ENCODE measurements at places on chromosomes 7 and 10.
A peak's percentile ranks its signal among the peaks of the same experiment; 100 is the strongest.

GRCh38 chr10:48451969-48452878, 145.7 kb downstream of the MAPK8 start:
- DNase-seq, result no peak

- no peak for DNase-seq
Observed at GRCh38 chr10:22263106-22263505, 45.3 kb upstream of the EBLN1 start.

DNA sequence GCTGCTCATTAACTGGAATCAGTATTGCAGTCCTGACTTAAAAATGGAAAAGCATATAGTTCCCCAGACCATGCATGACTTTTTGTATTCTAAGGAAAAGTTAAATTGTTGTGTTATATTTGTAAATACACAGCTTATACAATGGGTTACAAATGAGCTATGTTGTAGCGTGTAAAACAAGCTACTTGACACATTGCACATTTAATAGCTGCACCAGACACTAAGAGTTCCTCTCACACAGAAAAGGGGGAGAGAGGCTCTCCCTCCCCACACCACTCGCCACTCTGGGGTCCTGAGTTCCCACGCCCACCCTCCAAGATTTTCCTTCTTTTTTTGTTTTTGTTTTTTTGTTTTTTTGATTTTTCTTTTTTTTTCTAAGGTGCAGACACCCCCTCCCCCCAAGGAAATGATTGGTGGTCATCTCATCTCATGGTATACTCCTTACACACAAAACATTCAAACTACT, 6.3 kb downstream of the KLF6 start:
- DNase-seq, result no peak

GRCh38 chr10:110474017-110474416, 23.7 kb upstream of the DUSP5 start:
- no peak for DNase-seq

DNA sequence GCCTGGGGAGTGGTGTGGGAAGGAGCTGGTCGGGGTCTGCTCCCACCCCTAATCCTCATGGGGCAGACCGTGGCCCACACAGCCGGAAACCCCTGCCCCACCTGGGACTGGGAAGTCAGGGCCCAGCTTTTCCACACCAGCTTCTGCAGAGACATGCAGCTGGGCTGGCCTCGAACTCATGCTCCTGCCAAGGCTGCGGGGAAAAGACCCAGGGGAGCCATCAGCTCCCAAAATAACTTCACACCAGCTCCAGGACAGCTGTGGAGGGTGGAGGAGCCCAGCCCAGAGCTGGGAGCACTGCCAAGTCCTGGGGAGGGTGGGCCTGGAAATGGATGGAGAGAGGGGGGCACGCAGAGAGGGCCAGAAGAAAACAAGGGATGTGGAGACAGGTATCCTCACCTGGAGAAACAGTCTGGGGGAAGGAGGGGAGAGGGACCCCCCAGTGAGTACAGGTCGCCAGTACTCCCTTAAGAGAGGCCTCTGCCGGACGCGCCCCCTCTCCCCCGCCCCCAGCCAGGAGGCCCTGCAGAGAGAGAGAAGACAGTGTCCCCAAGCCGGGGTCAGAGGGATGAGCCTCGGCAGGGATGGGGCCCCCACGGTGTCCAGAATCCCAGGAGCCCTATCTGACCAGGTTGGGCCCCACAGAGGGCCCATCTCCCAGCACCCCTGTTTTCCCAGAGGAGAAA, 11.5 kb upstream of the GRIFIN start:
- no peak for DNase-seq

DNA sequence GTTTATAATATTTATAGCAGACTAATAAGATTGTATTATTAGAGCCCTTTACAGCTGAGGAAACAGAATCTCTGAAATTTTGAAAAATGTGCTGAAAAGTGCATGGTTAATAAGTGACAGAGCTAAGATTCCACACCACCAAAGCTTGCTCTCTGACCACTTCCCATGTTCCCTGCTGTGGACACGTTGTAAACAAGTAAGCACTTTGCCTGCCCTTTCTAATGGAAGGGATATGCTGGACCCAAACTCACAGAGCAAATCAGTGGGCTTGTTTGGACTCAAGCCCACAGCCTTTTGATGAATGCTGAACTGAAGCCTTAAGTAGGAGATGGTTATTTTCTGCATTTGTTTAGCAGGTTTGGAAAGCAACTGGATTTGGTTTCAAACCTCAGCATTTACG, 214.0 kb upstream of the TMEM72 start:
- no peak for DNase-seq

DNA sequence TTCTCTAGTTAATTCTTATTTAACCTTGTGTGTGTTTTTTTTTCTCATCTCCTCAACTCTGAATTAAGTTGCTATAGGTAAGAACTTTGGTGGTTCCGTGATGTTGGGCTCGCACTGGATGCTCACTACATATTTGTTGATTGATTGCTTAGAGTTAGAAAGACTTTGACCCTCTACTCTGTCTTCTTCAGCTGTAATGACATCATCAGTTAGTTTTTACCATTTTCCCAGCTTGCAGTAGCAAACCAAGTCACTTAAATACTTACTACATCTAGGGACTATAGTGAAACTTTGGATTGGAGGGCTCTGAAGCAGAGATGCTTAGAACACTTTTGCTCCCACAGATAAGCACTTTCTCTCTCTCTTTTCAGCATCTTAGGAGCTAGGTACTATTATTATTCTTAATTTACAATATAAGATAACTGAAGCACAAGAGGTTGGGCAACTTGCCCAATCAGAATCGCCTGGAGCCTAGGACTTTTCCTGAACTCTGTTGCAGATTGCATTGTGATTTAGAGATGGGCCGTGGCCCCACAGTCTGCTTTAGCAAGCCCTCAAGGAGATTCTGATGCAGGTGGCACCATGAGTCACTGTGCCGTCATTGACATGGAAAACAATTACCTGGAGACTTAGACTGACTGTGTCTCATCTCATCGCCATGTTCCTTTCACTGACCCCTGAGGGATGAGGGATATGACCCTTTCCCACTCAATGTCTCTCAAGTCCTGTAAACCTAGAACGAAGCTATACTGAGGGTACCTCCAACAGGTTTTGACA, 471.9 kb upstream of the PODXL start:
- peak; percentile 80 for DNase-seq

GRCh38 chr10:107814865-107815487, 650.5 kb upstream of the SORCS1 start:
- no peak for DNase-seq

DNA sequence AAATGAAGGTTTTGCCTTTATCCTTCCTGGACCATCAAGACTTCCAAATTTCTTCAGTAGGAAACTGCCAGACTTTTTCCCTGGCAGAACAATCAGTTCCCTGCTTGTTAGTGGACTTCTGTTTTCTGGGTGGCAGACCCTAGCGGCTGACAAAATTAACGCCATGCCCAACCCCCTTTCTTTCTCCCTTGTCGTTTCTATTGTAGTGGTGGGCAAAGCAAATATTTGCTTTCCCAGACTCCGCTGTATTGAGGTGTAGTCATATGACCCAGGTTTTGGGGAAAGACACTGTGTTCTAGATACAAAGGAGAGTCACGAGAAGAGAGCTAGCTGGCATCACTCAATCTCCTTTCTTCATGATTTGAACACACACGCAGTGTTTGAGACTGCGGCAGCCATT, 7.7 kb downstream of the PON2 start:
- DNase-seq, result no peak

DNA sequence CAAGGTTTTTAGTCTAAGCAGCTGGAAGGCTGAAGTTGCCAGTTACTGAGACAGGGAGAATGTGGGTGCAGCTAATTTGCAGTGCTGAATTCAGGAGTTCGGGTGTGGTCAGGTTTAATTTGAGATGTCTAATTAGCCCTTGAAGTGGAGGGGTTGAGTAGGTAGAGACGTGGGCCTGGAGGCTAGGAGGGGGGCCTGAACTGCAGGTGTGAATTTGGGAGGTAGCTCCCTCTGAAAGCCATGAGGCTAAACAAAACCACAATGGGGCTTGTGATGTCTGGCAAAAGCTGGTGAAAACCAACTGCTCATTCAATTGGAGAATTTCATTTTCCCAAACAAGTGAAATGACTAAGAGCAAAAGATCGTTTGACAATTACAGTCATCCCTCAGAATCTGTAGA, 246.0 kb upstream of the NFE2L3 start:
- no peak for DNase-seq

DNA sequence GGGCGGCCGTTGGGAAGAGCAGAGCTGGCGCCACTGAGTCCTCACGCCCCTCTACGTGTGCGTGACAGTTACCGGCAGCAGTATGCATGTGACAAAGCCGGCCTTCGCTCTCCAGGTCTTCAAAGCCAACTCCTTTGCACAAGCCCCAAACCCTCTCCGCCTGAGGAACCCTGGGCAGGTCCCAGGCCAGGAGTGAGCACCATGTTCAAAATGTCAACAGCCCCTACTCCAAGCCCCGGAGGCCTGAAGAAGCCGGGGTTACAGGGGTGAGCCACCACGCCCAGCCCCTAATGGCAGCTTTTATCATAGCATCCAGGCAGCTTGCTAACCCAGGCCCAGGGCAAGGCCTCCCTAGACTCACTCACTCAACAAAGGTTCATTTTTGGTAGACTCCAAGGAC, 70.8 kb downstream of the OAT start:
- DNase-seq, result no peak

DNA sequence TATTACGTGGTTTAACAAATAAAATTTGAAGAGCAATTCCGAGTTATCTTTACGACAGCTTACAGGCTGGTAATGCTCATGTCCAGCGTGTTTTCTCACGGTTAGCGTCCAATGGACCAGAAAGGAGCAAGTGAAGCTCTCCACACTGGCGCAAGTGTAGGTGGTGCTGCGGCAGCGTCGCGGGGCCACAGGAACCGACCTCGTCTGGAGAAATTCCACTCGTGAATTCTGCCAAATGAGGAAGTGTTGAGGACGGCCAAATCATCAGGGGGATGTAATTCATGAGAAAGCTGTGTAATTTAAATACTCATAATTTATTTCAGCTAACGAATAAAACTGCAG, 350 bp upstream of the ZNF37A start:
- DNase-seq, result no peak
